ENCODE measurements at places on chromosomes 12 and 14.

DNA sequence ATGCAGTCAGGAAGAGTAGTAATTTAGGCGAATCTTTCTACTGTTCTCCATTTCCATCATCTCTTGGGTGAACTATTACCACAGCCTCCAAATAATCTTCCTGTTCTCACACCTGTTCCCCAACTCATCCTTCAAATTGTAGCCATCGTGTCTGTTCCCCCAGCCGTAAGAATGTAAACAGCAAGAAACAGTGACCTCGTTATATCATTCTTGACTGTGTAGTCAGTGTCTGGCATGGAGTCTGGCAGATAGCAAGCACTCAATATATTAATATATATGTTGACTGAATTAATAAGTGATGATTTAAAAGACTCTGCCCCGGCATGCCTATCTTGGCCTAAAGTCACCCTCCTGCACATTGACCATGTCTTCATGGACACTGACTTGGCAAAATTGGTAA lies 20.3 kb downstream of the PDE6H start:
- no peak for DNase-seq

- no peak for DNase-seq
Observed at GRCh38 chr12:54232790-54233189, 44.0 kb upstream of the SMUG1 start.

GRCh38 chr14:59283361-59283760 lies 94.9 kb downstream of the DAAM1 start:
- DNase-seq = no peak

GRCh38 chr14:32900547-32900946 lies 38.1 kb upstream of the NPAS3 start:
- DNase-seq = no peak

DNA sequence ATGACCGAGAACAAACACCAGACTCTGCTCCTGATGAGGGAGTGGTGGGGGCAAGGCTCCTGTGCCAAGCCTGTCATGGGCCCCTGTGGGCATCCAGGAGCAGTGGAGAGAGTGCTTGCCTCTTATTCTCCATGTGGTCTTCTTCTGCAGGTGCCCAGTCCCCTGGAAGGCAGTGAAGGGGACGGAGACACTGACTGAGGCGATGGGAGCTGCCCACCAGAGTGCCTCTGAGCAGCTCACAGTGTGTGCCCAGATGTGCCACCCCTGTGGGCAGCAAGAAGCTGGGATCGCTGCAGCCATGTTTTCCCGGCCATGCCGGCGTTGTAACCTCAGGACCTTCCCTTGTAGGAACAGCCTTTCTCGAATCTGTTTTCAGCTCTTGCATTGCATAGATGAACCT lies 6.4 kb upstream of the EP400 start:
- DNase-seq = no peak

GRCh38 chr14:37994846-37995372 lies 212.8 kb upstream of the SSTR1 start:
- DNase-seq = no peak

DNA sequence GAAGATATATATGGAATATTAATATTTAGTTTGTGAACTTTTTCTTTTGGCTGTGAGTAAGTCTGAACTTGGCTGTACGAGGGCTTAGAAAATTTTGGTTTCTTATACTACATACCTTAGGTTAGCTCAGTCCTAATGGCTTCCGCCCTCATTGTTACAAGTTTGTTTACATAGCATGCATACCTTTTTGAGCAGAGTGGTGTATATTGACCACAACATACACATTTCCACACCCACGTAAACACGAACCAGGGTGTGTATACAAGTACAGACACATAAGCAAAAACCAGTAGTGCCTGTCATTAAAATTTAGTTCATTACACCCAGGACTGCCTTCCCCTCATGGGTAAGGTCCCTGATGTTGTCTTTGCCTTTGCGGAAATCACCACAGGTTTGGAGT lies 230.2 kb upstream of the RGS6 start:
- DNase-seq = no peak

DNA sequence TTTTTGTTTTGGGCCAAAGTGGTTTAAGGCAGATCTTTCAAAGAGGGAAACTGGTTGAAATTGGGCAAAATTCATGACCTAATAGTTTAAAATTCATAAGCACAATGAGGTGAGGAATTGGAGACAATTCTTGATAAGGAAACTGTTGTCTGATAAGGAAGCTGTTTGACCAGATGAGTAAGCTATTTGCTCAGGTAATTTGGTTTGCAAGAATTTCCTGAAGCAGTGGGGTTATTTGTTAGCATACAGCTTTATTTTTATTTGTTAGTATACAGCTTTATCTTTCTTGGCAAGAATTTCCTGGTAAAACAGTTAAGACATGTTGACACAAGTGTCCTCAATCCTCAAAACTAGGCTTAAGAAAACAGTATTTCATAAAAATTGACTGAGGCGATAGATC lies 559.0 kb downstream of the GALC start:
- no peak for DNase-seq
